ENCODE measurements at places on chromosomes 7 and 10.

- no peak for DNase-seq
These were observed 102.1 kb upstream of the MDFIC start for GRCh38 chr7:114819616-114820362.

GRCh38 chr7:2737771-2738540 is 50.0 kb downstream of the AMZ1 start:
- no peak for DNase-seq

DNA sequence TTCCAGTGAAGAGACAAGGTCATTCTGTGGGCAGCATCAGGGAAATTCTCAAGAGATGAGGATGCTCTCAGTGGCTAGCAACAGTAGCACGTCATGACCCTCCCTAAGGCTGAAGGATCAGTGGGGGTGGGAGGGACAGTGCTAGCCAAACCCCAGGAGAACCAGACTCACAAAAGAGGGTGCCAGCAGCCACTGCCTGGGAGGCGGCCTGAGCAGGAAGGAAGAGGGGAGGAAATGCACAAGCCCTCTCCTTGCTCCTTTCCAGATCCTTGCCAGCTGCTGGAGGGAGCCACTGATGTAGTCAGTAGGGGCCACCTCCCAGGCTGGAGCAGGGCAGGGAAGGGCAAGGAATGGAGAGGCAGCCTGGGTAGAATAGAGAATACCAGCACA is 302.7 kb downstream of the RPS24 start:
- DNase-seq: no peak

- no peak for DNase-seq
These were observed 20.5 kb upstream of the PITRM1 start for GRCh38 chr10:3192856-3193635.

DNA sequence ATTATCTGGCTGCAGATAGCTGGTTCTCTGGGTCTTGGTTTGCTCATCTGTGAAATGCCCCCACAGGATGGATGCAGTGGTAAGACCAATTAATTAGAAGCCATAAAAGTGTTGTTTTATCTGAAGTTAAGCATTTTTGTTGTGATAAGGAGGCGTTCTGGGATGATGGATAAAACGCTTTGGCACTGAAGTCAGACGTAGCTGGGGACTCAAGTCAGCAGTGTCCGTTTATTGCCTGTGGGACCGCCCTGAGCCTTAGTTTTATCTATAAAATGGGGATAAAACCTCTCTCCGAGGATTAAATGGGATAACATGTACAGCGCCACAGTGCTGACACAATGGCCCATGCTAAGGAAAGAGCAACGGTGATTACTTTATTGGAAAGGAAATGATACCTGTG is 34.7 kb downstream of the TCF7L2 start:
- DNase-seq: no peak

GRCh38 chr7:2480070-2480408 is 3.8 kb upstream of the GRIFIN start:
- no peak for DNase-seq

GRCh38 chr7:30968747-30969603 is 5.2 kb downstream of the GHRHR start:
- DNase-seq: no peak

GRCh38 chr10:77114181-77114821 is 523.3 kb downstream of the KCNMA1 start:
- no peak for DNase-seq

DNA sequence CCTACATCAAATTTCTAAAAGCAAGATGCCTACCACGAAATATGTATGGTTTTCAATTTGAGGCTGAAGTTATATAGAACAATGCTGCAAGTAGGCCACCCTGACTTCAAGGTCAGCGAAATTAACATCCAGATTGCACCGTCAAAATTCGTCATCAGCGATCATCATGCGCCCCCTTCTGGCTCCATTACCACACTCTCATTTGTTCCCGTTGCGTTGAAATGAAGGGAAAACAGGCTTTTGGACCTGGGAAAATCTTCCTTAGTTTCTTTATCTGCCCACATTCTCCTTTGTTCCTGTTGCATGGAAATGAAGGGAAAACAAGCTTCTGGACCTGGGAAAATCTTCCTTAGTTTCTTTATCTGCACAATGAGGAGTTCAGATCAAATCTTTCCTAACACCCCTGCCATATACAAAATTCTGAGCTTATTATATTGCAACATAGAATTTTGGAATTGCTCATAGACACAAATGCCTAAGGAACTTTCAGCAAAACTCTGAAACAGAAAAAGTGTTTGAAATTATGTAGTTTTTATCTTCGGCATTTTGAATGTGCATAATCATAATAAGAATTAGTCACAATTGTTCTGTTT is 98.2 kb upstream of the PRKCQ start:
- peak; percentile 45 for DNase-seq

- no peak for DNase-seq
These were observed 231.0 kb upstream of the PRSS58 start for GRCh38 chr7:142488842-142489241.

DNA sequence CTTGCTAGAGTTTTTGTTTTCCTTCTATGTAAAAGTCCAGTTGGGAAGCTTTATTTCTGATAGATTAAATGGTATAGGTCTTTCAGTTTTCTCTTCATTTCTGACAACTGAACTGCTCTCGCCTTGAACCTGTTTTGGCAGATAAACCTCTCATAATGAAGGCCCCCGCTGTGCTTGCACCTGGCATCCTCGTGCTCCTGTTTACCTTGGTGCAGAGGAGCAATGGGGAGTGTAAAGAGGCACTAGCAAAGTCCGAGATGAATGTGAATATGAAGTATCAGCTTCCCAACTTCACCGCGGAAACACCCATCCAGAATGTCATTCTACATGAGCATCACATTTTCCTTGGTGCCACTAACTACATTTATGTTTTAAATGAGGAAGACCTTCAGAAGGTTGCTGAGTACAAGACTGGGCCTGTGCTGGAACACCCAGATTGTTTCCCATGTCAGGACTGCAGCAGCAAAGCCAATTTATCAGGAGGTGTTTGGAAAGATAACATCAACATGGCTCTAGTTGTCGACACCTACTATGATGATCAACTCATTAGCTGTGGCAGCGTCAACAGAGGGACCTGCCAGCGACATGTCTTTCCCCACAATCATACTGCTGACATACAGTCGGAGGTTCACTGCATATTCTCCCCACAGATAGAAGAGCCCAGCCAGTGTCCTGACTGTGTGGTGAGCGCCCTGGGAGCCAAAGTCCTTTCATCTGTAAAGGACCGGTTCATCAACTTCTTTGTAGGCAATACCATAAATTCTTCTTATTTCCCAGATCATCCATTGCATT is 27.1 kb downstream of the MET start:
- no peak for DNase-seq

DNA sequence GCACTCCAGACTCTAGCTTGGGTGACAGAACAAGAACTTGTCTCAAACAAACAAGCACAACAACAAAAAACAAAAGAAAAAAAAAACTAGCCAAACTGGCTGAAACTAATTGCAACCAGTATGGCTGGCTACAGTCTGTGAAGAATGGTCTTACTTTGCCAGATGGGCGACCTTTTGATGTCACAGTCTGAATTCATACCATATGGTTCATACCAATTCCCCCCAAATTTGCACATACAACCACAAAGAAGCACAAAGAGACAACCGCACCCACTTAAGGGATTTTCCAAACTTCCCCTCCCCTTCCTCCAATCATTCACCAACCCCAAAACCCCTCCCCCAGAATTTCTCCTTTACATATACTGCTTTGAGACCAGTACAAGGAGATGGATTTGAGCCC is 114.2 kb downstream of the SPAG6 start:
- no peak for DNase-seq

DNA sequence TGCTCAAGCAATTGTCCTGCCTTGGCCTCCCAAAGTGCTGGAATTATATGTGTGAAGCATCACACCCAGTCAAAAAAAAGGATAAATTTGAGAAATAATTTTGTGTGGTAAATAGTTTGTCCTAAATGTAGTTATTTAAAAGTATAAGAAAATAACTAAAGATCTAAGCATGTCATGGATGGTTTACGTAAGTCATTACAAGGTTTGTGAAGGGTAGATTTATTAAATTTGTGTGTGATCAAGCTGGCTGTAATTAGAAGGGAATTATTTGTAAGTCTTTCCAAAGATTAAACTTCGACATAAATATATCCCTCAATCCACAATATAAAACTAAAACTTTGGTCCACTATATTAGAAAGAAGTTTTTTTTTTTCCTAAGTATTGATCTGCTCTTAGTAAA is 28.6 kb downstream of the ORC5 start:
- no peak for DNase-seq

DNA sequence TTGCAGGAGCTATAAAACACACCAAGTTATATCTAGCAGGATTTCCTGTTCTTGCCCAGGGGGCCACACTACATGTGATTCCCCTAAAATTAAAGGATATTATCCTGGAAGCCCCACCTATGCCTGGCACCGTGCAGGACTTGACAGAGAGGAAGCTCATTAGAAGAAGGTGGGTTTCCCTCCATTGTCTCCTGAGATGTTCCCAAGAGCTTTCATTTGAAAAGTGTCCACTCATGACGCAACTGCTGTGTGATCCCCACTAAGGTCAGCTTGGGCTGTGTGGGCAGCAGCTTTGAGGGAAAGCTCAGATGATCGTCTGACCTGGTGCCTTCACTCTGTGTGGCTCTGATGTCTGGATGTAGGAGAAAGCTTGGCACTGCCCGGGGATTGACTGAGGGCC is 53.5 kb downstream of the RAMP3 start:
- DNase-seq: no peak

- no peak for DNase-seq
These were observed 526 bp downstream of the SFRP5 start for GRCh38 chr10:97771055-97771891.

DNA sequence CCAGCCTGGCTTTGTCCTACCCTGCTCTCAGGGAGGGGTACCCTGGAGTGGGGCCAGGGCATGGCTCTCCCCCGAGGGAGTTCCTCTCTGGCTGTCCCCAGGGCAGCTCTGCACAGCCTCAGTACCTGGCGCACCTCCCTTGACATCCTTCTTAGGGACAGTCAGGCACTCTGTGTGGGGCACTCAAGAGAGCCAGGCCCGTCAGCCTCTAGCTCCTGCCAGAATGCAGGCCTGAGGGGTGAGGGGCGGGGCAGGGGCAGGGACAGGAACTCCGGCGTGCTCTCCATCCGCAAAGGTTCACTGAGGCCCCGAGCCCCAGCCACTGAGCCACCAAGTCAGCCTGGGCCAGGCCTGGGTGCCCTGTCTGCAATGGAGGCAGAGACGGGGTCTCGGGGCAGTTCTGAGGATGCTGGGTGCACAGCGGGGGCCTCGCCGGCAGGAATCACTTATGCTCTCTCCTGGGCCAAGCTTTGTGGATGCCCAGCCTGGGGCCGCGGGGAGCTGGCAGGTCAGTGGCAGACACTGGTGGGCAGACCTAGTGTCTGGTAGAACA is 10.1 kb downstream of the LIMK1 start:
- no peak for DNase-seq

Data from Right ventricle myocardium superior (tissue), 1 donor.